ENCODE measurements at places on chromosomes 12 and 14.
A peak's percentile ranks its signal among the peaks of the same experiment; 100 is the strongest.

GRCh38 chr14:103633391-103633790 lies 4.4 kb downstream of the KLC1 start:
- no peak for DNase-seq

DNA sequence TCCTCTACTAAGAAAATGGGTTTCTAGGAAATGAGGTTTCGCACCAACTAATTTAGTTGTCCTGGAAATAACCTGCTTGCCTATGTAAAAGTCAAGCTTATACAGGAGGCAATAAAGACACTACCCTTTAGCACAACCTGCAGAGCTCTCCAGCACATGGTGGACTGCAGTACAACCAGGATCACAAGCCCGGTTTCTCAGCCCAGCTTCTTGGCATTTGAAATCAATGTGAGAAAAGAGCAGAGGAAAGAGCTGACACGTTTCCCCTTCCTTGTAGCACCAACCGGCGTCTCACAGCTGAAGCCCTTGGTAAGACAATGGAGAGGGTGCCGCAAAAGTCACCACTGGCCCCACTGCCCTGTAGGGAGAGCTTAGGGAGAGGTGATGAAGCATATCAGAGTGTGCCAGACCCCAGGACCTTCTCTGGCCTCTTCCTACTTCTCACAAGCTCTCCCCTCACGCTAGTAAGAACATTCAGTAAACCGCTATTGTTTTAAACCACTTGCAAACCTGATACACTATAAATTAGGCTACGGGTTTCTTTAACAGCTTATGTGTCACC lies 8.6 kb downstream of the SPTLC2 start:
- DNase-seq = no peak

GRCh38 chr12:110179291-110179690 lies 55.1 kb downstream of the IFT81 start:
- no peak for DNase-seq

GRCh38 chr14:70971560-70971959 lies 64.3 kb downstream of the PCNX1 start:
- no peak for DNase-seq

DNA sequence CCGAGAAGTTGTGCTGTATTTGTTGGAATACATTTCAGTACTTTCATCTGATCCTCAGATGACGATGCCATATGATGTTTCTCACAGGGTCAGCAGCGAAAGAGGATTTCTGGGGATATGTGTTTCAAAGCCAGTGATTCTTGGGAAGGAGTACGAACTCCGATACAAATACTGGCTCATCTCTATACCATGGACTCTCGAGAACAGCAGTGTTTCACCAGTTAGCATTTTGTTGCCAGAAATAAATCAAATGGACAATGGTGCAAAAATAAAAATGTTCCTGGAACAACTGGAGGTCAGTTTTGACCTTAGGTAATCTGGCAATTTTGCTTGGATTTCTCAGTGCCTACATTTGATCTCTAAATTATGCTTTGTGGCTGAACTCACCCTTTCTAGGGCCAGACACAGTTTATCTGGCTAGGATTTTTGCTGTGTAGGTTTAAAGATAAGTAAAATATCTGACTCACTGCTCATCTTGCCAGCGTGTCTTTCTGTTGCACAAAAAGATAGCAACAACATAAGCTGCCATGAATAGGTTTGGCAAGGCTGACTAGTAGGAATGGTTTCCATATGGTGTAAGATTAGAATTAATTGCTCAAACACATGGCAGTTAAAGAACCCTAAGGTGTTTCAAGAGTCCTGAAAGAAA lies 11.0 kb upstream of the MGP start:
- DNase-seq = no peak

GRCh38 chr12:81558031-81558430 lies 201.1 kb downstream of the PPFIA2 start:
- DNase-seq = no peak

DNA sequence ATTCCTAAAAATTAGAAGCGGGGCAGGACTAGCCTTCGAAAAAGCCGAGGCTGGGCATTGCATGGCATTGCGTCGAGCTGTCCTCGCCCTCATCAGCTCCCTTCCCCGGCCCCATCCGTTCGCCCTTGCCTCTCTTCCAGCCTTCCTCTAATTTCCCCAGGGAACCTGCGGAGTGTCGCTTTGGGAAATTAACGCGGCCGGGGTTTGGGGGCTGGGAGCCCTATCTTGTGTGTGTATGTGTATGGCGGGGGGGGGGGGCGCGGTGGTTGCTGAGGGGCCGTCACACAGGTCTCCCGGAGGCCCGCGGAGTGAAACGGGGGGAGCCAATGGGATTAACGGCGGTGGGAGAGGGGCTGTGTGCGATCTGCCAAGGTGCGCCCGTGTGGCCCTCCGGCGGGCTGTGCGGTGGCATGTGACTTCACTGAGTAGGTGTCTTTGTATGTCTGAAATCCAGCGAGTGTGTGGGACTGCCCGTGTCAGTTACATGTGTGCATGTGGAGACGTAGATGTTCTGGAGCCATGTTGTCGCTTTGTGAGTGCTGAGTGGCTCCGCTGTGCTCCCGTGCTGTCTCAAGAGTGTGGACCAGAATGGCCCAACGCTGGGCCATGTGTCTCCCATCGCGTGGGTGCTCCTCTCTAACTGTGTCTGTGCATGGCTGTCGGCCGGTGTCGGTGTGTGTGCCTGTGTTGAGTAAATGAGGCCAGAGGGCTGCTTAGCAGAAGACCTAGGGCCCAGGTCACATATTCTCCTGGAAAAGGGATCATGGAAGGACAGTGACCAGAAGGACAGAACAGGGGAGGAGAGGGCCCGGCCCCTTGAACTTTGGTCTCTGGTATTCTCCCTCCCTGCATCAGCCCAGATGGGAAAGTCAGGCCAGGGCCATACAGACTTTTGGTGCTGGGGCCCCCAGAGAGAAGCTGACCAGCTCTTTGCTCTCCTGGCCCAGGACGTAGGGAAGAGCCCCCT lies 1.5 kb downstream of the PTMS start:
- no peak for DNase-seq

DNA sequence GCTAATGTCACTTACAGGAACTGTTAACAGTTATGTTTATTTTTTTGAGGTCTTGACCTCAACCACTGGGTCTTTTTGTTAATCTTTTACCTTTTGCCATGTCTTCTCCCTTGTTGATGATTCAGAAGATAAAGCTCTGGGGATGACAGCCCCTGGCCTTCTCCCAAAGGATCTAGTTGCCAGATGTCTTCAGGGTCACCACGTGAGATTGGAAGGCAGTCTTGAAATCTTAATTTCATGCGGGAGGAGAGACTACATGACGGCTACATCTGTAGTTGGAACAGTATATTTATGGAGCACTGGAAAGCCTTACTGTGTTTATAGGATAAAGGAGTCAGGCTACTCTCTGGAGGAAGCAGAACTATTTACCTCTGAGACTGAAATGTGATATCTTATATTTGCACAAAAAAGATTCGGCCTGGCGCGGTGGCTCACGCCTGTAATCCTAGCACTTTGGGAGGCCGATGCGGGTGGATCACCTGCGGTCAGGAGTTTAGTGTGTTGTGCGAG lies 5.6 kb downstream of the MLEC start:
- DNase-seq = no peak

- DNase-seq = peak; percentile 77
These were observed 13.4 kb downstream of the ASB2 start for GRCh38 chr14:93962701-93963601.

DNA sequence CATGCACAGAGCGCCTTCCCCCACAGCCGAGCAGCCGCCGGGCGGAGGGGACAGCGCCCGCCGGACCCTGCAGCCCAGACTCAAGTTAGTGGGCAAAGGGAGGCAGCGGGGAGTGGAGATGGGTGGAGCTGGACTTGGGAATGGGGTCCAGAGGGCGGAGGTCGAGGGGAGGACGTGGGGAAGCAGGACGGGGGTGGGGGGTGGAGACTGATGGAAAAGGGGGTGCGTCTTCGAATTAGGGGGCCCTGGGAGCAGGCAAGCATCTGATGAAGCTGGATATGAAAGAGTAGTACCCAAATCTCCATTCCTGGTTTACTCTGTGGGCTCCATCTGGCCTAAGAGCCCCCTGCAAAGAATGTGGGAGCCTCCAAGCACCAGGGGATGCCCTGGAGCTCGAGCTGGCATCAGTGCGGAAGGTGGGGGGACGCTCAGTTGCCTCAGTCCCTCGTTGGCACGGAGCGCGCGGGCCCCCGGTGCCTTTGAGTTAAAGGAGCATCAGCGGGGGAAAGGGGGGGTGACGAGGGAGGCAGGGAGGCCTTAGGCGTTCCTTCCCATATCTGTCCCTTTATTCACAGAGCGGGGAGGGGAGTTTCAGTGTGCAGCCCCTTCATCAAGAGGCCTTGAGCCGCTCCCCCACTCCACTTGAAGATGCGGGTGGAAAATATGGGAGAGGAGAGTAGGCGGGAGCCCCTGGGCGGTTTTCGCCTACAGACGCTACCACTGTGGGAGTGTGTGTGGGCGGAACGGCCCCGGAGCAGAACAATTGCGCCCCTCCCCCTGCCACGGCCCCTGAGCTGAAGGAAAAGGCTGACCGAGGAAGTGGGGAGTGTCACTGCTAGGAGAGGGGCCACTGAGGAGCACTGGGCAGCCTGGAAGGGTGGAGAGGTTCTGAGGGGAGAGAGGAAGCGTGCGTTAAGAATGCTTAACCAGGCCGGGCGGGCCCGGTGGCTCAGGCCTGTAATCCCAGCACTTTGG lies 644 bp downstream of the NAB2 start:
- DNase-seq = no peak

- no peak for DNase-seq
These were observed 518.1 kb downstream of the SNAPC1 start for GRCh38 chr14:62280366-62280765.

GRCh38 chr14:58829594-58829993 lies 191.8 kb downstream of the DACT1 start:
- no peak for DNase-seq

DNA sequence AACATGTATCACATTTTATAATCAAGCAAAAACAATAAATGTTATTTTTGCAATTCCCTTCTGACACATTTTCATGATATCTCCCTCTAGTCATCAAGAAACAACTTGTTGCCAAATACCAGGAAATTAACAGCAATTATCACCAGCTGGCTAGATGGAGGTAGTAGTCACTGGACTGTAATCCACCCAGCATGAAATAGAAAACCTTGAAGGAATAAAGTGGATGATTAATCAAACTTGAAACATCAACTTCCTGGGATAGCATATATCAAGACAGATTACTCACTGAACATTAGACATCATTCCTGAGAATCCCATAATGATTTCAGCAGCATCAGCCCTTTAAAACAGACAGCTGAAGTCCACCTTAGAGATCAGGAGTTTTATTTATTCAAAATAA lies 259.0 kb downstream of the CCDC59 start:
- no peak for DNase-seq

DNA sequence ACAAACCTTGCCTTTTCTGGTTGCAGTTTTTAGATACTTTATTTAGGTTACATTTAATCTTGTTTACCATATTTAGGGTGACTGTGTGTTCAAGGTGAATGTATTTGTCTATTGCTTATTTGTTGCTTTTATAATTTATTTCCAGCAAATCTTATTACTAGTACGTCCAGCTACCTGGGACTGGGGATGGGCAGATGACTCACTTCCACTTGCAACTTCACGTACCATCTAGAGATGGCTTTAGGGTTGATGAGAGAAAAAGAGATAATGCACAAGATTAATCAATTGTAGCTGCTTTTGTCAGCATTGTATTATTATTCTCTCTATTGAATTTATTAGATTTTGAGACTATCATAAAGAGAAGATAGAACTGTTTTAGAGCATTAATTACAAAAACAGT lies 5.1 kb downstream of the MIPOL1 start:
- DNase-seq = no peak

DNA sequence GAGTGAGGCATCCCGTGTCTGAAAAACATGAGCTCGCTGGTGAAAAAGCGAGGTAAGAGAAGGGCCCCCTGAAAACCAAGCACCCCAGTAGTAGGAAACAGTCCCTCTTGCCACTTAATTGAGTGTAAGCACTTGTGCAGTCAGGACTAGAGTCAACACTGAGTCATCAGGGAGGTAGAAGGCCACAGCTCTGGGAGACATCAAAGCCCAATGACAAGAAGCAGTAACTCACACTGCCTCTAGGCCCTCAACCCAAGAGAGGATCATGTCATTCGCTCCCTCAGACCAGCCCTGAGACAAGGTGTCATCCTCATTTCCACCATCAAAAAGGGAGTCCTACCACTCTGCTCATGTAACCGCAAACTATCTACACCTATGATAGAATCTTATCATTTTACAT lies 17.8 kb downstream of the POMT2 start:
- DNase-seq = peak; percentile 46

DNA sequence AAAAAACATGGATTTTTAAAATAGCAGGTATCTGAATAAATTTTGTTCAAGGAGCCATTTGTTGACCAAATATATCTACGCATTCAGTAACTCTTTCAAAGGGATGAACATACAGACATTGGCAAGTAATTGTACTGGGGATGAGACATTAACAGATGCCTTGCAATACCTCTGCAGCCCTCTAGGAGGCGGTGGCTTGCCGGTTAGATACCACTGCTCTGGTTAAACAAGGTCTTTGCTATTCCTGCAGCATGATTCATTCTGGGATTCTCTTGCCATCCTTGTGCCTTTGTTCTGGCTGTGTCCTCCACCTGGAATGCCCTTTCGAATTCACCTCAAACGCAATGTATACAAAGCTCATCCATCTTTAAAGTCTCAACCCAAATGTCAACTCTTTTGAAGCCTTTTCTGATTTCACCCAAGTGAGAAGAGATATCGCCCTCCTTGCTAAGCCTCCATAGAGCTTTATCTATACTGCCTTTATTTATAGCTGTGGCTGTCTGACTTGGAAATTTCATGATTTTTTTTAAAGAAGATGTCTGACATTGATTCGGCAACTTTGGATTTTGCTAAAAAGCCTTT lies 131.0 kb upstream of the SRRM4 start:
- no peak for DNase-seq

DNA sequence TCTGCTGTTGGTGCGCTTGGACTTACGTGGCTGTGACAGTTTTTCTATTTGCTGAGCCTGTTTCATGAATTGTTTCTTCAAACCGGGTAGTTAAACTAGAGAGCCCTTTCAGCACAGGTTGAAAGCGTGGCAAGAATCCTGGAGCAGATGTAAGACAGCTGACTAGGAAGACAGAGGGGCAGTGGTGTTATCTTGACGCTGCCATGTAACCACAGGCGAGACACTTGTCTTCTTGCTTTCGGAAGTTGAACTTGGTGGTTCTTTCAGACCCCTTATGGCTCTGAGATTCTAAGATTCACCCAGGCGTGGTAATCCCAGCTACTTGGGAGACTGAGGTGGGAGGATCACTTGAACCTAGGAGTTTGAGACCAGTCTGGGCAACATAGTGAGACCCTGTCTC lies 4.3 kb downstream of the EMP1 start:
- no peak for DNase-seq

GRCh38 chr12:66048835-66049537 lies 81.6 kb downstream of the LLPH start:
- no peak for DNase-seq

DNA sequence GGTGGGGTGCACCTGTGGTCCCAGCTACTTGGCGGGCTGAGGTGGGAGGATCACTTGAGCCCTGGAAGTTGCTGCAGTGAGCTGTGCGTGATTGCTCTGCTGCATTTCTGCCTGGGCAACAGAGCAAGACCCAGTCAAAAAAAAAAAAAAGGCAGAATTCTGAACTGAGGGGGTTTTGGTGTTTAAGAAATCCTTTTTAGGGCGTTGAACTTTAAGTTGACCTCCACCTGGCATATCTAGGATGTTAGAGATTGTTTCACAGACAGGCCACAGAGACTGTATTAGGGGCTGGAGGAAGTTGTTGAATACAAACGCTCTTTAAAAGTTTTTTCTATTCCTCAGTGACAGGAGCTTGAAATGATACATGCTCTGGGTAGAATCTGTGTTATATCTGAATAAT lies 60.5 kb downstream of the FBXW8 start:
- DNase-seq = no peak

Data from NK-92 treated with Interleukin-12 subunit alpha and Interleukin-12 subunit beta, amount 100 ng/mL, for 24 hours (cell line).